ENCODE measurements at places on chromosomes 2 and 18.

DNA sequence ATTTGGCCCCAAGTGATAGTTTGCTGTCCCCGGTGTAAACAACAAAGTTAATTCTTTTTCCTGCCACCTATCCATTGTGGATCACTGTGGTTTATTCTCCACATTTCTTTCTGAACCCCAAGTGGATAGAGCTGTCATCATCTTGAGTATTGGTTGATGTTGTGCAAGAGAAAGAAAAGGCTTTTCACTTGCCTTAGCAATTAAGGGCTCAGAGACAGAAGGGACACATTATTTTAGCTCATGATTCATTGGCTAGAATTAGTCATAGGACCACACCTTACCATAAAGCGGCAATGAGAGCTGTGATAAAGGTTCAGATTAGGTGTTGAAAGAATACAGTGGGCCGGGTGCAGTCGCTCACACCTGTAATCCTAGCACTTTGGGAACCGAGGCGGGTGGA, 442.1 kb upstream of the DCC start:
- DNase-seq: no peak

- no peak for DNase-seq
Observed at GRCh38 chr18:29251681-29252080, 1074.8 kb upstream of the CDH2 start.

DNA sequence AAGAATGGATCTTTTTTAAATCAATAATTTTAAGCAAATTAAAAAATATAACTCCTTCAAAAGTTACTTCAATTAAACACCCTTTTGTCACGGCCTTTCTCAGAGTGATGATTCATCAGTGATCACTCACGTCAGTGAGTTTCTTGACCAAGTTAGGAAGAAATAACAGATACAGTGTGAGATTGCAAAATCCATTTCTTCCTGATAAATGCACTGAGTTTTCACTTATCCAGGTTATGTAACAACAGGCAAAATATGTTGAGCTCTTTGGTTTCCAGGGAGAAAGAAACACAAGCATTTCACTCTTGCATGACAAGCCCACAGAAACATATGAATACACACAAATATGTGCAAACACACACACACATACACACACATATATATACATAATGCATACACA, 195.9 kb upstream of the CYRIA start:
- DNase-seq: no peak

DNA sequence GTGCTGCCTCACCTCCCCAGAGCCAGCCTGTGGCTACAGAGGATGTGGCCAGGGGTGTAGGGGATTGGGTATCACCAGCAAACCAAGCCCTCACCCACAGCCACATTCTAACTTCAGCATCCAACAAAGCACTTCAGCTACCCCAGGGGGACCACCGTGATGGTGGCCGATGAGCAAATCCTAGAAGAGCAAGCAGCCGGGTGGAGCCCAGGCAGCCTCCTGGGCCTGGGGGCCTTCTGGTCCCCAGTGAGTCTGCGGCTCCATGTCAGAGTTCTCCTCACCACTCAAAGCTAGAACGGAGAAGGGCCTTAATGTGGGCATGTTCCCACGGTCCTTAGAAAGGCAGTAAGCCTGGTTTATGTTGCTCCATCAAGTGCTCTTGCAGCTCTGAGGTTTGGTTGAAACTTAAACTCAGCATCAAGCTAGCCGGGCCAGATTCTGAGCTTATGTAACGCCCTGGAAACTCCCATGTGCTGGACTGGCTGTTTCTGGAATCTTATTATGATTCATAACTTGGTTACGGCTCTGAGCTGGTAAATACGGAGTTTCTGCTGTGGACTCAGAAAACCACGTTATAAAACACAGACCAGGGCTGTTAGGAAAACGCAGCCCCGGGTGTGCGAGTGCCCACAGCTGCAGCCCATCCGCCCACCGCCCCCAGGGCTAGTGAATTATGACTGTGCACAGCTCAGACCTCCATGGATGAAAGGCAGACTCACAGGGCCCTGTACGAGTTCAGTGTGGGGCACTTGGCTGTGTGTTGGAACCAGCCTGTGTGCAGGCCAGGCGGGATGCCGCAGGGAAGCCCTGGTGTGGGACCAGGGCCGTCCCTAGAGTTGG, 99.8 kb downstream of the SEPTIN10 start:
- DNase-seq: no peak

GRCh38 chr2:222336442-222336841, 37.6 kb upstream of the PAX3 start:
- DNase-seq: no peak
